Dermis lymphatic vessel endothelial cell (primary cell): ENCODE measurements at places on chromosomes 12 and 14. TPM values are rescaled to one million over a fixed set of nuclear protein-coding genes. Genes with fewer than 3 reads are reported as not detected.

DYRK4 gene
- total RNA-seq = 38.3 and 60.1 TPM in 2 replicates

KRT6A gene
- 0.11 TPM in 1 of 2 replicates, not detected in the other for total RNA-seq

DEPDC4 gene
- total RNA-seq = 0.22 and 0.26 TPM in 2 replicates

RPAP3 gene
- 7.5 and 12.1 TPM in 2 replicates for total RNA-seq

RPS6KL1 gene
- total RNA-seq = 4.3 and 6.6 TPM in 2 replicates

KRT85 gene
- total RNA-seq = not detected in 2 replicates
